ENCODE measurements at places on chromosomes 4 and X.
A peak's percentile ranks its signal among the peaks of the same experiment; 100 is the strongest.

- no peak for DNase-seq
Measured at GRCh38 chr4:2245057-2245786, 3.3 kb upstream of the HAUS3 start.

- DNase-seq, result no peak
Measured at GRCh38 chr4:74823194-74823593, 28.9 kb upstream of the BTC start.

DNA sequence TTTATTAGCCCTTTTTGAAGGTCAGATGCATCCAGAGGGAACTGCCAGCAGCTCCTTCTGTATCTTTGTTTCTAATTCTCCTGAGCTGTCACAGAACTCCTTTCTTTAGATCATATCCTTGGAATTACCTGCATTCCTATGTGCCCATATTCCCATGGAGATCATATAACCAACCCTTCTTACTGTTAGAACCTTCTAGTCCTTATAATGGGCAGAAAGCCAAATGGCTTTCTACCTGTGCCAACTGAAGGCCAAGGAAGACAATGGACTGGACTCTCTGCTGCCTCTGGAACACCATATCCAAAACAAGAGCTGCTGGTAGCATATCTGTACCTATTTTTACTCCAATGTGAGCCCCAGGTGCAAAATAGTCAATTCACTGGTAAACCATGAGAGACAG lies 60.7 kb downstream of the TBC1D9 start:
- DNase-seq, result no peak

DNA sequence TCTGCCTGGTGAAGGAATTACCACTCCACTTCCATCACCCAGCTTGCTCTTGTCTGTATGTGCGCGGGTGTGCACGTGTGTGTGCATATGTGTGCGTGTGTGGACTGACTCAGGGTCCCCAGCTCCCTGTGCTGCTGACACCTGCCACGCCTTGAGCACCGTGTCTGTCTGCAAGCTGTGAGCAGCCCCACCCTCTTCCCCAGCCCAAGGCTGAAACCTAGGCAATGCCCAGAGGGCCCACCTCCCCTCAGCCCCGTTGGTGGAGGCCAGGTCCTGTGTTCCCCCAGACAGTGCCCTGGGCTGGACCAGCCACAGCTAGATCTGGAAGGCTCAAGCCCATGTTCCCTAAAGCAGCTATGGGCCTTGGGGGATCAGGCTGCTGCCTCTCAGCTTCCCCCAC lies 2.0 kb upstream of the CCNQ start:
- no peak for DNase-seq

DNA sequence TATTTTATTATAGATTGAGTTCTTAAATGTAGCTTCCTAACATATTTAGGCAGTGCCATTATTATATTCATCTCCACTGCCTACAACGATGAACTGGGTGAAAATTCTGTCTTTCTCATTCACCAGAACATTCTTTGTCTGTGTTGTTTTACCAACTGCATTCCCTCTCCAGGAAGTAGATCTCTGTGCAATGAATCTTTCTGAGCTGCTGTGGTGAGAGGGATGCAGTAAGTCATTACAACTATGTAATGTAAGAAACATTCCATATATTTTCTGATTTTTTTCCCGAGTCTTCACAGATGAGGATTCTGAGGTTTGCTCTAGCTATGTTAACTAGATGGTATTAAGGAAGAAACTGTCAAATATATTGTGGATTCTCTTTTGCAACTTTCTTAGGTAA lies 811.9 kb upstream of the PCDH7 start:
- DNase-seq, result no peak

GRCh38 chr4:54100595-54101189 lies 729 bp downstream of the GSX2 start:
- DNase-seq, result no peak

GRCh38 chr4:90624781-90625180 lies 497.6 kb downstream of the CCSER1 start:
- peak; percentile 15 for DNase-seq

DNA sequence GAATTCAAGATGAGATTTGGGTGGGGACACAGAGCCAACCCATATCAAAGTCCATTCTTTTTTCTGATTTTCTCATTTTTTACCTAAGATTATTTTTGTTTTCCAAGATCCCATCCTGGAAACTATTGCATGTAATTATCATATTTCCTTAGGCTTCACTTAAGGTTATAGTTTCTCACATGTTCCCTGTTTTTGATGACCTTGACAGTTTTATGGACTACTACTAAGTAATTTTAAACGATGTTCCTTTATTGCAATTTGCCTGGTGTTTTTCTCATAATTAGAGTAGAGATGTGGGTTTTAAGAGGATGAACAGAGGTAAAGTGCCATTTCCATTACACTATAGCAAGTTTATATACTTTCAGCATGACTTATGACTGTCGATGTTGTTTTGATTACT lies 795.1 kb downstream of the FAT4 start:
- no peak for DNase-seq

DNA sequence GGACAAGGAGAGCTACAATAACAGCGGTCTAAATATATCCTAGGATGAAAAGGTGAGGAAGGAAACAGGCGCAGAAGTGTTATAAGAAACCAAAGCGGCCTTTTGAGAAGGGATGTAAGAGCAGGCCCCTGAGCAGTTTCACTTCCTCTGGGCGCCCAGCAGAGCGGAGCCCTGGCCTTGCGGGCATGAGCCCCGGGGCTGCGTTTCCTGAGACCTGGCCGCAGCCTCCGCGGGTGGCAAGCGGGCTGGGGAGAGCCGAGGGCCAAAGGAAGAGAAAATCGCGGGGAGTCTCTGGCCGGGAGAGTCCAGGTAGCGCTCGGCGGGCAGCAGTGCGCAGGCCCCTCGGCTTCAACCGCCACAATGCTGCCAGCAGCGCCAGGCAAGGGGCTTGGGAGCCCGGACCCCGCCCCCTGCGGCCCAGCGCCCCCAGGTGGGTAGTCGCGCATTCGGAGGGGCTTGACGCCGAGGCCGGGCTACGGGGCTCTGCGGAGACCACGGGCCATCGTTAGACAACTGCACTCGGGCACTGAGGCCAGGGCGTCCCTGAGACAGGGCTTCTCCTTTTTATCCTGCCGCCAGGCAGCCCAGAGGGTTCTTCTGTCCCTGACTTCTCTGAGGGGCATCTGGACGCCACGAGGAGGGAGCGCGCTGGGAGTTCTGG lies at the start of gene BANK1:
TSS of gene BANK1 (plus strand) at position 210 of the 661 bp plus-strand sequence. CDS start at position 361, 151 bp downstream.
- DNase-seq, result peak; percentile 26

- DNase-seq, result no peak
Measured at GRCh38 chrX:118074196-118074595, 42.4 kb downstream of the KLHL13 start.

DNA sequence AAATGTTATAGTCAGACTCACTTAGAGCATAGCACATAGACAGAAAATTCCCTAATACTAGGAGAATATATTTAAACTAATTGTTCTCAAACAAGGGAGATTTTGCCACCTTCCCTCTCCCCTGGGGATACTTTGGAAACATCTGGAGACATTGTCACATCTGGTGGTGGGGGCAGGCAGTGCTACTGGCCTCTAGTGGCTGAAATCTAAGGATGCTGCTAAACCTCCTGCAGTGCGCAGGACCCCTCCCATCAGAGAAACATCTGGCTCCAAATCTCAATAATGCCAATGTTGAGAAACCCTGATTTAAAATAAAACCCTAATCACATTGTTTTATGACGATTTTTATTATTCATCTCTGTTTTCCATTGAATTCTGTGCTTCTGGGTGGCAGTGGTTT lies 244.9 kb downstream of the FRMPD4 start:
- DNase-seq, result no peak

Data from muscle of arm (tissue), 14 donors.